HFF-Myc (cell line): ENCODE measurements at places on chromosomes 12 and 14.

- no peak for DNase-seq
These were observed 34.5 kb downstream of the IPO8 start for GRCh38 chr12:30661210-30661609.

- no peak for DNase-seq
These were observed 22.3 kb downstream of the DDX24 start for GRCh38 chr14:94058674-94059138.

DNA sequence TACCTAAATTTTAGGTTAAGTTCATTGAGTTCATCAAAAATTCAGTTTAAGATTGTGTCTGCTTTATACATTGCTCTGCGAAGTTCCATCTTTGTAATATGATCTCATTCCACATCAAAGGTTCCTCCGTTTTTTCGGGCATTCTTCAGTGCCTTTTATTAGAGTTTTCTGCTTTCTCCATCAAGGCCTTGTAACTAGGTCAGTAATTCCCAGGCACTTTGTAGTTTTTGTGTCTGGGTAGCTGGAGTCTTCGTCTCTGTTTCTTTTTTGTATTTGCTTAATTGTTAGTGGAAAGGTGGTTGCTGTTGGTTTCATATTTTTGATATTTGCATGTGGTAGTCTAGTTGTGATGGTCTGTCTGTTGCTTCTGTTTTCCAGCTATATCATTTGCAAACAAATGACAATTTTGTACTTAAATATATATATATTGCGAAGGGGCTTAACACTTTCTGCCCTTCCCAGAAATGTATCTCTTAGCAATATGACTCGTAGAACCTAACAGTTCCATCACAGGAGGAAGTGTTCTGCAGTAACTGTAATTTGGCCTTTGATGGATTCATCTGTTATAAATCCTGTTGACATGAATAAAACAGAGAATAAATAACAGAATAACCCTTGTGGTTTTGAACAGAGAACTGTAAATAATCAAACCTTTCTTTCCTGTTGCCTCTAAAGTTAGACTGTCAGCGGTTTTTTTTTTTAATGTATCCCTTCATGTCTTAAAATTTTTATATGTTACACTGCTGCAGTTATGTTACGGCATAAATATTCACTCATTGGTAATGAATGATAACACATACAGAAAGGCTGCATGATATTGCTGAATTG lies 88.4 kb upstream of the DYNC1H1 start:
- no peak for DNase-seq

GRCh38 chr12:67964456-67964855 lies 24.8 kb upstream of the IFNG-AS1 start:
- DNase-seq = no peak

GRCh38 chr14:96088911-96089310 lies 49.7 kb downstream of the C14orf132 start:
- no peak for DNase-seq

DNA sequence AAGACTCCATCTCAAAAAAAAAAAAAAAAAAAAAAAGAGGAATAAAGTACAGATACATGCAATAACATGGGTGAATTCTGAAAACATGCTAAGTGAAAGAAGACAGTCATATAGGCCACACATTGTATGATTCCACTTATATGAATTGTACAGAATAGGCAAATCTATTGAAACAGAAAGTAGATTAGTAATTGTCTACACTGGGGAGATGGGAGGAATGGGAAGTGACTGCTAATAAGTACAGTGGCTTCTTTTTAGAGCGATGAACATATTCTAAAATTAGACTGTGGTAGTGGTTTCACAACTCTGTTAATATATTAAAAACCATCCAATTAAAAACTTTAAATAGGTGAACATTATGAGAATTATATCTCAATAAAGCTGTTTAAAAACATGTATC lies 74.4 kb downstream of the ANKS1B start:
- DNase-seq = no peak

DNA sequence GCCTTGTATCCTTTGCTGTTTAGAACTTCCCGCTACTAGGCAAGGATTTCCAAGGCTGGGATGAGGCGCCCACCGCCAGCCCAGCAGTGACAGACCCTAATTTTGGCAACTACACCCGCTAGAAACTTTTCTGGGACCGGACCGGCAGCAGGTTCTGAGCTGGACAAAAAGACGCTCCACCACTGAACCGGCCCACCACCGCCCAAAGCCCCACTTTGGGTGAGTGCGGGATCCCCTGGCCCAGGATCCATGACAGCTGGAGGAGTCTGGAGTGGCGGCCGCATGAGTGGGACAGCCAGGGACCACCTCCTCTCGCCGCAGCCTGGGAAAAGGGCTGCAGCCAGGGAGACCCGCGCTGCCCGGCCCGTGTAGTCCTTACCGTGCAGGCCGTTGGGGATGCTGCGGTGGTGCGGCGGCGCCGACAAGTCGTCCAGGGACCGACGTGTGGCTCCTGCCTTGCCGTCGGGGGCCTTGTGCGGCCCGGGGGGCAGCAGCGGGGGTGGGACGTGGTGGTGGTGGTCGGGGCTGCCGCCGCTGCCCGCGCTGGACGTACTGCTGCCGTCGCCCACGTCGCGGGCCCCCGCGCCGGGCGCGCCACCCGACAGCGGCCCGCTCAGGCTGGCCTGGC lies 1.1 kb downstream of the CCDC85C start:
- no peak for DNase-seq

- no peak for DNase-seq
These were observed 29.6 kb downstream of the WBP11 start for GRCh38 chr12:14773685-14774073.

DNA sequence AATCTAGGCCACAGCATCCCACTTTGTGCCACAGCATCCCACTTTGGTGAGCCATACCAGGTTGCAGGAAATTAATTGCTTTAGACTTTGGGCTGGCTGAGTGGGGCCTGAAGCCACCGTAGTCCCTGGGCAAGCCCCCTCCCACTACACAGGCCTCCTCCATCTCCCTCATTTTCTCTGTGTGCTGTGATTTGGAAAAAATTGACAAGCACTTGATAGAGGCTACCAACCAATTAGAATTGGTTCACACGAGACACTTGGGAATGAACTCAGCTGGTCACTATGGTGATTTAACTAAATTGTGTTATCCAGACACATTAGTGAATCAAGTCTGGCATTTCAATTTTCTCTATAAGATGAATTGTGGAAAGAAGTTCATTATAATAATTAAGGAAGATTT lies 481.1 kb downstream of the DIO2 start:
- DNase-seq = no peak

DNA sequence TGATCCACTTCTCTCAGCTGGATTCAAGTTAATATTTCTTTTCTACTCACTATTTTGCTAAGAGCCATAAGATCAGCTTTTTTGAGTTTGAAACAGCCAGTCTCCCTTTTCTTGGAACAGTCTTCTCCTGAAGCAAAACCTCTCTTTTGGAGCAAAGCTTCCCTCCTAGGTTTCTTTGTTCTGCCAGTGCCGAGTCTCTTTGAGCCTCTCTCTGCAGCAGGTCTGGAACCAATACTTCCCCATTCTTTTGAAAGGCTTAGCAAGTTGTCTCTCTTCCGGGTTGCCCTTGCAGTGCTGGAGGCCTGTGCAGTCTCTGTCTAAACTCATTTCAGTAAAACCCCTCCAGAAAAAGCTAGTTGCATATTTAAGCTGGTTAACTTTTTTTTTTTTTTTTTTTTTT lies 454.8 kb downstream of the NOVA1 start:
- no peak for DNase-seq

DNA sequence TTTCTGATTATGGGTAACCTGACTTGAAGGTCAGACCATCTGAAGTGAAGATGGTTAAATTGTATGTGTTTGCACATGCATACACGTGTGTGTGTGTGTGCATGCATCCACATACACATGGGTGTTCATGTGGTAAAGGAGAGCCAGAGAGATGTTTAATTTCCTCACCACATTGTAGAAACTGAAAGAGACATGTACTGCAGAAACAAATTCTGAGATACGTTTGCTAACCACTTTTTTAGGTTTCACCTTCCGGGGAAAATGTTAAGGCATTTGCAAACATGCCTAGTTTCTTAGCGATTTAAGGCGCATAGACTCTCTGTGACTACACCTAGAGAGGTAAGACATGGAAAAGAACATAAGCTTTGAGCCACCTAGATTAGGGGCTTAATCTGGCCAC lies 362.9 kb downstream of the RAD51B start:
- no peak for DNase-seq

DNA sequence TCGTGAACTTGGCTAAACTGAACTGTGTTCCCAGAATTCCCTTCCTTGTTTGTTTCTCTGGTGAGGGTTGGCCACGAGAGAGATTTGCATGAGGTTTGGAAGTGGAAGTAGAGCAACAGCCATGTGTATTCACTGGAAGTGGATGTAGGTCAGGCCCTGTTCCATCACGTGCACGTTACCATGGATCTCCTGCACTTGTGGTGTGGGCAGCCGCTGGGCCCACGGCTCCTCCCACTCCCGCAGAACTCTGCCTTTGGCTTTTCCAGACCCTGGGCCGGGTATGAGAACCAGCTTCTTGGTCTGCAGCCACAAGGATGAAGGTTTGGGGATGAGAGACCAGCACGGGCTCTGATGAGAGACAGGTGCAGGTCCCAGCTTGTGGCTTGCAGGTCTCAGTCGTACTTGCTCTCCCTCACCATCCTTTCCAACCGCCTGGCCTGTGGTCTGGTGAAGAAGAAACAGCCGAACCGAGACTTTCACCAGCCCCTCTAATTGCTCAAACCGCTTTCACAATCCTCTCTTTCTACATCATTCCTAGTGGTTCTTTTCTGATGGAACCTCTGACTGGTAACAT lies 94.9 kb downstream of the DUSP16 start:
- no peak for DNase-seq

DNA sequence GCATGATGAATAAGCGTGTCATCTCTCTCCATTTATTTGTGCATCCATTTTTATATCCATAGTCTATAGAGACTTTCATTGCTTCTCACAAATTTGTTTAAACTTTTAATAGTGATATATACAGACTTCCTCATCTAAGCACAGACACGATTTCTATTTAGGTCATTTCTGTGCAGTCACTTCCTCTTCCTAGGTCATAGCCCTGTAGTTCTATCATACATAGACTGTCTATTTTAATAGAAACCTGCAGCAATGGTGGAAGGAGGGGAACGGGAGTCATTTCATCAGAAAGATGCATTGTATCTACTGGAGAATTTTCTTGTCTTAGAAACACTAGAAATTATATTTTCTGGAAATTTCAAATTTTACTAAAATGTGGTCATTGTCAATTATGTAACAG lies 133.4 kb upstream of the FGD4 start:
- no peak for DNase-seq

DNA sequence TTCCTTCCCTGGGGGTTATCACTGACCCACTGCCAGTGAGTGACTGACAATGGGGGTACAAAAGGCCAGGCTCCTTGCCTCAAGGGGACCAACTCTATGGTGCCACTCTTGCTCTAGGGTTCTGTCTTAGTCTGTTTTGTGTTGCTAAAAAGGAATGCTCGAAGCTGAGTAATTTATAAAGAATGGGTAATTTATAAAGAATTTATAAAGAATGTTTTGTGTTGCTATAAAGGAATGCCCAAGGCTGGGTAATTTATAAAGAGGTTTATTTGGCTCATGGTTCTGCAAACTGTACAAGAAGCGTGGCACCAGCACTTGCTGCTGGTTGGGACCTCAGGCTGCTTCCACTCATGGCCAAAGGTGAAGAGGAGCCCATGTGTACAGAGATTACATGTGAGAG lies 15.8 kb upstream of the RASSF8 start:
- DNase-seq = no peak

GRCh38 chr12:71057330-71057729 lies 100.5 kb downstream of the TSPAN8 start:
- DNase-seq = no peak

DNA sequence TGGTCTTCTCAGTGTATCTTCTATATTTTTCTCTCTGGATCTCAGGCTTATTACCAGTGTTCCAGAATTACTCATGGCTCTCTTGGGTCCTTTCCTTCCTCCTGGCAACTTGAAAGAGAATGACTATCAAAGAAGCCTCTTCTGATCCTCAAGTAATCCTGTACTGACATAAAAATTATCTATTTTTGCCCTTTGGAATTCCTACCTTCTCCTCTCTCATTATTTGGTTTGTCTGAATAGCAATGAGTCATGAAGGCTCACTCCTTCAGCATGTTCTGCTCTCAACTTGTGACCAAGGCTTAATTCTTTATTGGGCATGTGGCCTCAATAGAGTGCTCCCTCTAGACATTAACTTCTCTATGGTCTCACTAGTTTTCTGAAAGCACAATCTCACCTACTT lies 553.6 kb upstream of the ATP2B1 start:
- DNase-seq = no peak

DNA sequence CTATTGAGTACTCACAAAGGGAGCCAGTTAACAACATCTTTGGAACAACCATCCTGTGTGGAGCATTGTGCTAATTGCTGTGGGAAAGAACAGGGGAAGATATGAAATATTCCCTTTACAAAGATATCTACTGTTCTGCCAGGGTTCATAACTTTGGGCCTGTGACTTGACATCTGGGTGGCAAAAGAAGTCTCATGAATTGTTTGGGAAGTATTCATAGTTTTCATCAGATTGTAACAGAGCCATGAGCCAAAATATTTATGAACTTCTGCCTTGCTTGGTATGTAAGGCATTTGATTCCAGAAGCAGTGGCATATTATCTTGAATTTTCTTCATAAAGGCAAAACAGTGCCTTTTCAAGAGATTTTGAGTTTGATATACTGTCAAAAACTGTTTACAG lies 816.2 kb downstream of the DIO2 start:
- no peak for DNase-seq
